ENCODE measurements at places on chromosomes 2 and 18. TPM values are rescaled to one million over a fixed set of nuclear protein-coding genes. Genes with fewer than 3 reads are reported as not detected.

- no peak overlapping the region for H3K27ac ChIP-seq
- no peaks in the 10 kb centered on the region for H3K27me3 ChIP-seq
- peaks cover 5% of the 10 kb centered on the region for H3K4me1 ChIP-seq
- no peak for DNase-seq
- H3K4me3 ChIP-seq, result no peak overlapping the region
Measured at GRCh38 chr2:240397924-240398645, 37.4 kb upstream of the GPC1 start.

DNA sequence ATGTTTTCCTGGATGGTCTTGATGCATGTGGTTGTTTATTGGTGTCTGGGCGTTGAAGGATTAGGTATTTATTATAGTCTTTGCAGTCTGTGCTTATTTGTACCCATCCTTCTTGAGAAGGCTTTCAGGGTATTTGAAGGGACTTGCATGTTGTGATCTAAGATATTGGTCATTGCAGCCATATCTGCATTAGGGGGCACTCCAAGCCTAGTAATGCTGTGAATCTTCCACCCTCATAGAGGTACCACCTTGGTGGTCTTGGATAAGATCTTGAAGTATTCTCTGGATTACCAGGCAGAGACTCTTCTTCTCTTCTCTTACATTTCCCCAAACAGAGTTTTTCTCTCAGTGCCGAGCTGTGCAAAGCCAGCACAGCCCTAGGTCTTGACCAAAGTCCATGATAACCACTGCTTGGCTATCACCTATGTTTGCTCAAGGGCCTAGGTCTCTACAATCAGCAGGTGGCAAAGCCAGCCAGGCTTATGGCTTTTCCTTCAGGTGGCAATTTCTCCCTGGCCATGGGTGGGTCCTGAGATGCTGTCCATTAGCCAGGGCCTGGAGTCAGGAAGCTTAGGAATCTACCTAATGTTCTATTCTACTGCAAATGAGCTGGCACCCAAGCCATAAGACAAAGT is 15.4 kb upstream of the PPP1R1C start:
- H3K4me3 ChIP-seq, result no peak overlapping the region
- no peaks in the 10 kb centered on the region for H3K36me3 ChIP-seq
- H3K4me1 ChIP-seq, result no peaks in the 10 kb centered on the region
- no peaks in the 10 kb centered on the region for H3K27me3 ChIP-seq
- peak; percentile 42 for DNase-seq
- no peak overlapping the region for H3K27ac ChIP-seq

- no peak overlapping the region for H3K27ac ChIP-seq
- no peaks in the 10 kb centered on the region for H3K36me3 ChIP-seq
- H3K27me3 ChIP-seq, result no peaks in the 10 kb centered on the region
- no peak overlapping the region for H3K4me3 ChIP-seq
- no peaks in the 10 kb centered on the region for H3K4me1 ChIP-seq
Measured at GRCh38 chr2:33893824-33894223, 294.7 kb upstream of the FAM98A start.

GRCh38 chr2:65054749-65055421 is 1.3 kb upstream of the CEP68 start:
- no peaks in the 10 kb centered on the region for H3K36me3 ChIP-seq
- DNase-seq, result no peak
- no peak overlapping the region for H3K27ac ChIP-seq
- H3K27me3 ChIP-seq, result no peaks in the 10 kb centered on the region

GRCh38 chr2:138321458-138321857 is 180.1 kb upstream of the SPOPL start:
- H3K27me3 ChIP-seq, result no peaks in the 10 kb centered on the region
- no peak overlapping the region for H3K27ac ChIP-seq
- H3K36me3 ChIP-seq, result no peaks in the 10 kb centered on the region

DNA sequence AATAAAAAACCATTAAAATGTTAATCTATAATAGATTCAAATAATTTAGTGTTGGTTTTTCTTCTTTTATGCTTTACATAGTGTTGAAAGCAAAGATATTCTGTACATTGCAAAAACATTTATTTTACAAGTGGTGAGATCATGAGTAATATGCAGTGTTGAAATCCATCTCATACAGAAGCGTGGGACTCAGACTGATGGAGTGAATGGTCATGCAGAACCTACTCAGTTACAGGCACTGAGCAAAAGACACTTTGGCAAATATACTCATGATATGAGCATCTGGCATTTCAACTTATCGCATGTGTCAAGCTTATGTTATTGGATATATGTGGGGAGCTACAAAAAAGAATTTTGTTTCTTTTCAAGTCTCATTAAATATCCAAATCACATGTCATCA is 620.2 kb upstream of the NETO1 start:
- no peaks in the 10 kb centered on the region for H3K36me3 ChIP-seq
- H3K27ac ChIP-seq, result no peak overlapping the region
- DNase-seq, result no peak
- H3K4me1 ChIP-seq, result no peaks in the 10 kb centered on the region
- H3K4me3 ChIP-seq, result no peak overlapping the region

GRCh38 chr2:1663621-1664020 is 80.7 kb downstream of the PXDN start:
- H3K36me3 ChIP-seq, result no peaks in the 10 kb centered on the region
- no peak overlapping the region for H3K27ac ChIP-seq
- no peaks in the 10 kb centered on the region for H3K27me3 ChIP-seq
- DNase-seq, result no peak
- no peaks in the 10 kb centered on the region for H3K4me1 ChIP-seq

DNA sequence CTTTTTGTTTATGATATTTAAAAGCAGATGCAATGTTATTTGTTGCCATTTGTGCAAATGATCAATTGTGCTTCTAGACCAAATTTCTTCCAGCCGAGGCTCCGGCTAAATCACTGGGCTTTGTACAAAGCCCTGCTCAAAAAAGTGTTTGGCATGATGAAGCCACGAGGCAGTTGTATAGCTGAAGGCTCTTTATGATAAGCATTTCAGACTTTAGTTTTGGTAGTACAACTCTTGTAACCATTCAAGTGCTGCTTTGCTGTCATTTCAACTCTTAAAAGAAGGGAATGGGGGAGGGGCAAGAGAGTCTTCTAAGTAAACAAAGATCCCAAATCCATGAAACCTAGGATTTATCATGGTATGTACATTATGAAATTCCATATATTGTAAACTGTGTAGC is 3.3 kb upstream of the ZNF532 start:
- no peaks in the 10 kb centered on the region for H3K36me3 ChIP-seq
- DNase-seq, result peak; percentile 45
- H3K27ac ChIP-seq, result no peak overlapping the region
- H3K4me1 ChIP-seq, result peaks cover 68% of the 10 kb centered on the region
- no peaks in the 10 kb centered on the region for H3K27me3 ChIP-seq

GRCh38 chr2:159571540-159572260 is 44.6 kb downstream of the BAZ2B start:
- no peak overlapping the region for H3K27ac ChIP-seq
- no peak for DNase-seq
- H3K4me1 ChIP-seq, result no peaks in the 10 kb centered on the region
- H3K4me3 ChIP-seq, result no peak overlapping the region

GRCh38 chr2:98871506-98871905 is 64.5 kb downstream of the CRACDL start:
- H3K36me3 ChIP-seq, result no peaks in the 10 kb centered on the region
- no peaks in the 10 kb centered on the region for H3K27me3 ChIP-seq
- no peak for DNase-seq
- H3K4me3 ChIP-seq, result no peak overlapping the region
- no peak overlapping the region for H3K27ac ChIP-seq

- no peaks in the 10 kb centered on the region for H3K36me3 ChIP-seq
- no peak overlapping the region for H3K27ac ChIP-seq
- peaks cover 10% of the 10 kb centered on the region for H3K27me3 ChIP-seq
- H3K4me1 ChIP-seq, result no peaks in the 10 kb centered on the region
- no peak for DNase-seq
Measured at GRCh38 chr2:240972201-240972600, 26.2 kb upstream of the SNED1 start.

- no peaks in the 10 kb centered on the region for H3K36me3 ChIP-seq
- no peak overlapping the region for H3K27ac ChIP-seq
- peak overlapping the region; percentile 81 for H3K4me3 ChIP-seq
- H3K4me1 ChIP-seq, result peaks cover 5% of the 10 kb centered on the region
Measured at GRCh38 chr2:189581354-189582139, 961 bp upstream of the SLC40A1 start.

GRCh38 chr2:232432598-232433184 is 23.3 kb upstream of the ALPI start:
- H3K36me3 ChIP-seq, result no peaks in the 10 kb centered on the region
- no peaks in the 10 kb centered on the region for H3K27me3 ChIP-seq
- DNase-seq, result peak; percentile 45
- H3K27ac ChIP-seq, result no peak overlapping the region
- no peak overlapping the region for H3K4me3 ChIP-seq

GRCh38 chr2:16773080-16773713 is 107.6 kb upstream of the CYRIA start:
- H3K4me3 ChIP-seq, result no peak overlapping the region
- no peak overlapping the region for H3K27ac ChIP-seq
- H3K4me1 ChIP-seq, result no peaks in the 10 kb centered on the region
- DNase-seq, result peak; percentile 79

DNA sequence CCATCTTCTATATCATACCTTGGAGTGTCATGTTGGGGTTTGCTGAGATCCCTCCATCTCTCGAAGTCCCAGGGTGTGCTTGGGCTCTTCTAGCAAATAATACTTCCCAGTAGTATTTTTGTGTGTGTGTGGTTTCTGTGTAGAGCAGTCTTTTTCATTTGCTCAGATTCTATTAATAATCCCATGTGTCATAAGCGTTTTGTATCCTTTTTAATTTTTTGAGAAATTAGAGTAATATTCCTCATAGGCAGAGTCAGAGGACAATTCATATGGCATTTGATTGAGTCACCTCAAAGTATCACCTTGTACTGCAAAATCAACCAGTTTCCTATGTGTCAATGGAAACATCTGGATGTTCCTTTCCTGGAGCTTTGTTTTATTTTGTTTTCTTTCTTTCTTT is 37.4 kb upstream of the PPP1R1C start:
- no peak overlapping the region for H3K4me3 ChIP-seq
- H3K36me3 ChIP-seq, result no peaks in the 10 kb centered on the region
- DNase-seq, result no peak
- no peaks in the 10 kb centered on the region for H3K4me1 ChIP-seq

DNA sequence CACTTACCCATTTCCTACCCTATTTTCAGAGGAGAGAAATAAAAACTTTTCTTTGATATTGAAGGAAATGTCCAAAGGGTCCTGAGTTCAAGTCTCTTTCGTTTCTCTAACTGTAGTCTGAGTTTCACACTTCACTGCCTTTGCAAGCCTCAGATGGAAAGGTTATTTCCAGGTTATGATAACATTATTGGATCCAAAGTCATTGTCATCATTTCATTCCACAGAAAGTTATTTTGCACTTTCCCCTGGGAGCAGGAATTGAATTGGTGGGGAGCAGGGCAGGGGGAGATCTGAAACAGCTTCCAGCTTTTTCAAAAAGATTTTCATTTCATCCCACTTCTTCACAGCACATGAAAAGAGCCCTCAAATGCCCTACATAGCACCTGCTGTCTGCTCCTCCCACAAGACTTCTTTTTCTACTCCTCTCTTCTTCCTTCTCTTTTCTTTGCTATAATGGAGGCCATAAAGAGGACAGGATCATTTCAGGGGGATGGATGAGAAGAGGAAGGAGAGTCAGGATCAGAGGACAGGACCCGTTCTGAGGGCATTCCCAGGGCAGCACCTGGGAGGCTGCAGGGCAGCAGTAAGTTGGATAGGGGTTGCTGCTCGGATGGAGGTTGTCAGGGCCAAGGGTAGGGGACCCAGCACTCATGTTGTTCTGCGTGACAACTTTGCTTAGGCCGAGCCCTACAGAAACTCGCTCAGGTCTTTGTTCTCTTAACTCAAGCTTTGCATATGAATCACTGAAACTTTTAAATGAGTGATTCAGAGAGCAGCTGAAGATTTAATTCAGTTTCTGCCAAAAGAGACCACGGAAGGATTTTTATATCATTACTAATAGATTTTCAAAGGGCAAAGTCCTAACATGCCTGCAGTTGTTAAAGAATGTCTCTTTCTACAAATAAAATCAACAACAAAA is 11.4 kb upstream of the GALNT5 start:
- peaks cover 30% of the 10 kb centered on the region for H3K4me1 ChIP-seq
- no peak overlapping the region for H3K4me3 ChIP-seq
- no peak overlapping the region for H3K27ac ChIP-seq
- H3K36me3 ChIP-seq, result no peaks in the 10 kb centered on the region
- H3K27me3 ChIP-seq, result no peaks in the 10 kb centered on the region
- peak; percentile 9 for DNase-seq

- peaks cover 56% of the 10 kb centered on the region for H3K27me3 ChIP-seq
- H3K36me3 ChIP-seq, result no peaks in the 10 kb centered on the region
- peaks cover 15% of the 10 kb centered on the region for H3K4me1 ChIP-seq
- H3K27ac ChIP-seq, result no peak overlapping the region
- H3K4me3 ChIP-seq, result peak overlapping the region; percentile 98
- DNase-seq, result peak; percentile 3
Measured at GRCh38 chr2:69012310-69013141, 453 bp upstream of the ANTXR1 start.

GRCh38 chr2:66995636-66996035 is 401.5 kb upstream of the ETAA1 start:
- no peak for DNase-seq
- H3K4me1 ChIP-seq, result no peaks in the 10 kb centered on the region
- no peaks in the 10 kb centered on the region for H3K27me3 ChIP-seq
- H3K36me3 ChIP-seq, result no peaks in the 10 kb centered on the region
- H3K4me3 ChIP-seq, result no peak overlapping the region

GRCh38 chr2:203327582-203327900 is 653 bp upstream of the ABI2 start:
- no peaks in the 10 kb centered on the region for H3K36me3 ChIP-seq
- DNase-seq, result no peak
- H3K27me3 ChIP-seq, result no peaks in the 10 kb centered on the region
- peak overlapping the region; percentile 99 for H3K27ac ChIP-seq
- H3K4me3 ChIP-seq, result peak overlapping the region; percentile 87
- H3K4me1 ChIP-seq, result peaks cover 22% of the 10 kb centered on the region

- no peak for DNase-seq
- no peaks in the 10 kb centered on the region for H3K27me3 ChIP-seq
- no peak overlapping the region for H3K27ac ChIP-seq
- no peaks in the 10 kb centered on the region for H3K36me3 ChIP-seq
- H3K4me1 ChIP-seq, result no peaks in the 10 kb centered on the region
Measured at GRCh38 chr2:180952731-180953336, 27.6 kb upstream of the UBE2E3 start.

- no peaks in the 10 kb centered on the region for H3K27me3 ChIP-seq
- H3K27ac ChIP-seq, result no peak overlapping the region
- no peak overlapping the region for H3K4me3 ChIP-seq
- H3K36me3 ChIP-seq, result no peaks in the 10 kb centered on the region
- no peak for DNase-seq
- H3K4me1 ChIP-seq, result peaks cover 21% of the 10 kb centered on the region
Measured at GRCh38 chr2:77017355-77017745, 504.8 kb downstream of the LRRTM4 start.

- peaks cover 5% of the 10 kb centered on the region for H3K4me1 ChIP-seq
- H3K4me3 ChIP-seq, result no peak overlapping the region
- no peak overlapping the region for H3K27ac ChIP-seq
- no peaks in the 10 kb centered on the region for H3K27me3 ChIP-seq
- no peaks in the 10 kb centered on the region for H3K36me3 ChIP-seq
Measured at GRCh38 chr2:43024515-43025011, 201.8 kb downstream of the ZFP36L2 start.

Gene COL4A3
- not detected for total RNA-seq

Gene DNAH6
- total RNA-seq, result 2.6 TPM

Gene HOXD8
- not detected for total RNA-seq

Gene NETO1
- 0.71 TPM for total RNA-seq

Gene ERMN
- total RNA-seq, result 1.2 TPM

Gene DSC1
- not detected for total RNA-seq

Gene RUFY4
- not detected for total RNA-seq

Gene CLIP4
- total RNA-seq, result 2.1 TPM

Gene RHOB
- total RNA-seq, result 16.1 TPM

Gene PAIP2B
- total RNA-seq, result 12.5 TPM

Gene ALPG
- not detected for total RNA-seq

Gene CPO
- total RNA-seq, result not detected

Gene SPATA3
- not detected for total RNA-seq

Gene G6PC2
- not detected for total RNA-seq

All from neural progenitor cell (in vitro differentiated cells).